ENCODE measurements at places on chromosomes 5 and 9.

DNA sequence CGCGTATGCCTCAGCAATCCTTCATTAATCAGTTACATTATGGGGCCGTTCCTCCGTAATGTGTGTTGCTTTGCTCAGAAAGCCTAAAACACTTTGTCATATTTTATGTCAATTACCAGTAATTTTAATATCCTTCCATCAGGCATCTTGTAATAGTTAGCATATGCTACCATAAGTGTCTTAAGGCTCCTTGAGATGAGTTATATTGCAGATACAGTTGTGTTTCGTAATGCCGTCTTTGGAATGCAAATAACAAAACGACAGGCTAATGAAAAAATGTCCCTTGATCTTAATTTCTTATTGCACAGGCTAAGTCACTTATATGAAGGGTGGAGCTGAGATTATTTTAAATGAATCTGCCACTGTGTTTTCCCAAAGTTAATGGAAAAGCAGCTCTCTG, 50.5 kb downstream of the TBCA start:
- no peak for DNase-seq

DNA sequence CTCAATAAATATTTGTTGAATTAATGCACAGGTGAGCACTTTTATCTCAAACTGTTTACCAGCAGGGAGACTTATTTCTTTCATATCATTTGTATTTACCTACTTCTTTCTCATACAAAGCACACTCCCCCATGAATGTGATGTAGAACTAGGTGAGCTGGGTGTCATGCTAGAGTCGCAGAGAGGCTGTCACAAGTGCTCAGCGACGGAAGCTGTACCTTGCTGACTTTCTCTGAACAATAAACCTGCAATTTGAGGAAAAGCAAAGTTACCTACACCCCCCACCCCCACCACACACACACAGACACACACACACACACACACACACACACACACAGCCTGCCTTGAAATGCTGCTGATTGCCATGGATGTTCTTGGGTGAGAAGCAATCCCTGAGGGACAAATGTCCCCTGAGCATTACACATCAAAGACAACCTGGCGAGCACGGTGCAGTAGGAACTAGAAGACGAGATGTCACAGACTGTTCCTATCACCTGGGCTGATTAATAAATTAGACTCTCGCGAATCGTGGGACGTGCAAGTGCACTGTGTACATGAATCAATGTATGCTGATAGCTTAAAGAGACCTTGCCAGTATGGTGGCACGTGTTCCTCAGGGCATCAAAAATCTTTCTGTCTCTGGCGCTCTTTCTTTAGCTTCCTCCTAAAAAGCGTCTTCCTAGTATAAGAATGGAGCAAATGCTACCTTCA, 66.1 kb downstream of the BRINP1 start:
- DNase-seq = no peak

DNA sequence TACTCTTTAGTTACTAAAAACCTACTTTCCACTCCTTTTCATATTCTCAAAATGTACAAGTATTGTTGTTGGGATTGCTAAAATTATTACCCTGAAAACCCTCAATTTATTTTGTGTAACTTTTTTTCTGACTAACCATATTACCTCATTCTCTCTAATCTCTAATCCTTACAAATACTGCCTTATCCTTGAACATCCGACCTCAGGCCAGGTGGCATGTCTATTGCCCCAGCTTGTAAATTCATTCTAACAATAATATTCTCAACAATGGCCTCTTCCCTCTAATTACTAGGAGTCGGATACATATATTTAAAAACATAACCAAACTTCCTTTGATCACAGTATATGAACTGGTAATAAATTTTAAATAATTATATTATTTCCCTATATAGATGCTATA, 25.8 kb downstream of the ARL15 start:
- DNase-seq = no peak

DNA sequence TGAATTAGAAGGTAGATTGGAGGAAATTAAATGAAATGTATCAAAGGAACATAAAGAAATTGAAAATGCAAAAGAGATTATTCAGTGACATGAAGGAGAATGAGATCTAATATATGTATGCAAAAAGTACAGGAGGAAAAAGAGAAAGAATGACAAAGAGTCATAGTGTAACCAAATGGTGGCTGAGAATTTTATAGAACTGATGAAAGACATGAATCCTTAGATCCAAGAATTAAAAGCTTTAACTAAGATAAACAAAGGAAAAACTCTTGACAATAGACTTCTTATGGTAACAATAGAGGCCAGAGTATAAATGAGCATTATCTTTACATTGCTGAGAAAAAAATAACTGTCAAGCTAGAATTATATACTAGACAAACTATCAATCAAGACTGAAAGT, 505.4 kb upstream of the CD180 start:
- no peak for DNase-seq

DNA sequence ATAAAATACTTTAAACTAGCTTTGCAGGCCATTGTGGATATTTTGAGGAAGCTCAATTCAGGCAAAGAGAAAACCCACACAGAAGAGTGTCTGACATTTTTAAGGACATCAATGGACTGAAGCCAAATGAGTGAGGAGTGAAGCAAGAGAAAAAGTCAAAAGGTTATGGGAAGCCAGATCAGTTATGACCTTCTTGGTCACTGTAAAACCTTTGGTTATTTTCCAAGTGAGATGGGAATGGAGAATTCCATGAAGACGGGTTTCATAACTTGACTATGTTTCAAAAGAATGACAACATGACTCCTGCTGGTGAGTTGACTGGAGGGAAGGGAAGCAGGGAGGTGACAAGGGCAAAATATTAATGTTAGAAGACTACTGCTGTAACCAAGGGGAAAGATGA, 585.2 kb downstream of the EFNA5 start:
- DNase-seq = no peak

- no peak for DNase-seq
Measured at GRCh38 chr9:88596376-88596775, 61.4 kb downstream of the NXNL2 start.

GRCh38 chr9:105890046-105890822, 195.9 kb downstream of the TMEM38B start:
- no peak for DNase-seq

DNA sequence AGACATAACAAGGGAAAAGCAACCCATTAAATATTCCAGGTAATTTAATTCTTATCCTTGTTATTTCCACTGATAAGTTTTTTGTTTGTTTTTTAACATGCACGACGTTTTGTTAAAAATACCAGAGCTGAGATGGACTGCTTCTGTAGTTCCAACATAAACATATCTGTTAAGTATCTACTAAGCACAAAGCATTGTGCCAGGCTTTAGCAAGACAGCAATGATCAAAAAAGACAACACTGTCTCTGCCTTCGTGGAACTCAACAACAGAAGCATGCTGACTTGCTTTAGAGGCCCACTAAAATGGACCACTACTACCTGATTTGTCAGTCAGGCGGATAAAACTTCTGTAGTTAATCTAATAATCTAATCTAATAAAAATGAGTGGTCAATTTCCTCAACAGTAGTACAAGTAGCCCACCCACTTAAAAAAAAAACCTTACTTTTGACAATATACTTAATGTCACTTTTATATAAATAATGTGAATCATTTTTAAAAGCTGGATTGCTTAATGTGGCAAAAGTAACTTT, 3.1 kb downstream of the RAB14 start:
- no peak for DNase-seq

DNA sequence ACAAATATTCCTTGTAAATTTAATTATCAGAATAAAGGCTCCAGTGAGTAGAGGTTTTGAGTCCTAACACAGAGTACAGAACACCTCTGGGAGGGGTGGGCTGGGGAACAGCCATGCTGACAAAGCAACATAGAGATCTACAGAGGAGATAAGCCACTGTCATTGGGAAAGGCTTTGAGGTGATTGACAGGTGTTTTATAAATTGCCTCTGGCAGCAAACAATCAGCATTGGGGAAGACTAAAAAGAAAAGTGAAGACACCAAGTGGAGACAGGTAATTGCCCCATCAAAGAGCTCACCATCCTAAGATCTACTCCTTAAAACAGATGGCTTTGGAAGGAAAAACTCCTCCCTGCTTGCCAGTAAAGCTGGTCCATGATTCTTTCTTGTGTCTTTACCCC, 189.7 kb upstream of the TLE4 start:
- no peak for DNase-seq

DNA sequence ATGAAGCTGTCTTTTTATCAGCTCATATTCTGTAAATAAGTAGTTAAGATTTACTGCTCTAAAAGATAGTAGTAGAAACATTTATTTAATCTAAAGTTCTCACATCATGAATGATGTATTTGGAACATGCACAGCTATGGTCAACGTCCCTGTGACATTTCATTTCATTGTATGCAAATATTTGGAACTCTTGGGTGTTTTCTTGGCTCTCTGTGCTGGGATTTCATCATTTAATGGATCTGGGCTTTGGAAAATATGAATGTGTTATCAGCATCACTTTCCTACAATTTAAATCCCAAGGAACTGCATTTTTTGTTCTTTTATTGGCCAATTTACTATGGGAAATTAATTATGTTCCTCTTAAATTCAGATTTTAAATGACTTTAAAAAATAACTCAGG, 462.9 kb downstream of the SEMA5A start:
- no peak for DNase-seq

DNA sequence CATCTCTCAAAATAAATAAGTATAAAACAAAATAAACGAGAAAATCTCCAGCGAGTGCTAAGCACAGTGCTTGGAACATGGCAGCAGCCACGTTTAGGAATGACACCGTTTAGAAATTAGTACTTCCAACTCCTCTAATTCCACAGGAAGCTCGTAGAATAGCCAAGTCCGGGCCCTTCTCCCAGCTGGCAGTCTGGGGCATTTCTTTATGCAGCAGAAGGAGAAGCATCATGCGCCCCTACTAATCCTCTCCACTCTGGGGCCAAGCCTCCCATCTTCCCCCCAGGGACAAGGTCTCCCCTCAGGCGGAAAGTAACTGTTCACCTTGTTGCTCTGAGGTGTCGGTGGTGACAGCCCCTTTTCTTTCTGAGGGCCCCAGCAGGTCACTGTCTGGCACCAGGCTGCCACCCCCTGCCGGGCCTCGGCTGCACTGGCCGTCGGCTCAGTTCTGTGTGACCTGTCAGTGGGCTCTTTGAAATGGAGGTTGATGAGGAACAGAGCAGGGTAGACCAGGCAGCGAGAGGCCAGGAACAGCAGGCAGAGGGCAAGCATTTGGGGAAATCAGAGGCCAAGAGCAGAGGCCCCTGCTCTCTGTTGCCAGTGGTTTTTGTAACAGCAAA, 113.5 kb upstream of the WWC1 start:
- no peak for DNase-seq

- DNase-seq = no peak
Measured at GRCh38 chr5:172602783-172603231, 38.3 kb upstream of the NEURL1B start.

DNA sequence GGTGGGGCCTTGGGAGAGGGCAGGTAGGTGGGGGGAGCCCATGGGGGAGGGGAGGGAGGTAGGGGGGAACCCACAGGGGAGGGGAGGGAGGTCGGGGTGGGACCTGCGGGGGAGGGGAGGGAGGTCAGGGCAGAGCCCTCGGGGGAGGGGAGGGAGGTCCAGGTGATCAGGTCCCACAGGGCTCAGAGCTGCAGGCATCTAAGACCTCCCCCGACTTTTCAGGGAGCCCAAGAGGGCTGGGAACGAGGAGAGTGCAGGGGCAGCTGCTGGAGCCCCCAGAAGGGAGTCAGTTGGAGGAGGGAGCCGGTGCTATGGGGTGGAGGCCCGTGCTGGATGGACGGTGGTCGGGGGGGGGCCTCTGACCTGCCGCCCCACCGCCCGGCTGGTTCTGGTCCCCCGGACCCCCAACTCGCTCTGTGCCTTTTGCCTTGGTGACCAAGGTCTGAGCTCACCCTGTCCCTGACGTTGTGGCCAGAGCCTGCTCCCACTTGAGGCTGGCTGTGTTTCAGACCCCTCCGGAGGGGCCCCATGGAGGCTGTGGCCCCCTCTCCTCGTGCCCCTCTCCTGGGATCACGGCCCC, 31.8 kb downstream of the SLC9A3 start:
- DNase-seq = no peak

- DNase-seq = no peak
Measured at GRCh38 chr5:14107536-14107935, 35.6 kb upstream of the TRIO start.

DNA sequence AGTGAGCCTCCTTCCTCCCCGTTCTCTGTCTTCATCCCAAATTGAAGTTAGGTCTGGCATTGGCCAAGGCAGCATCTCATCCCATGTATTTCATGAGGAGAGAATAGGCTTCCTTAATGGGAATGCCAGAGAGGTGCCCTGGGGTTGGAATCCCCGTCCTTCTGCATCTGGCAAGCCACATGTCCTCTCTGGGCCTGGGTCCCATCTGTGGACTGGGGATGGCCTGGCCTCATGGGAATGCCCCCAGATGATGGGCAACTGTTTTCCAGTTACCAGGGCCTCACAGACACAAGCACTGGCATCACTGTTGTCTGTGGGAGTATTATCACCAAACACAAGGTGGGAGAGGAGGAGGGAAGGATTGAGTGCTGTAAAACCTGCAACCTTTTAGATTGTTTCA, 153.9 kb downstream of the FSTL4 start:
- DNase-seq = no peak

- no peak for DNase-seq
Measured at GRCh38 chr5:16668631-16669030, 51.8 kb upstream of the RETREG1 start.

GRCh38 chr5:172490514-172491461, 36.5 kb upstream of the SH3PXD2B start:
- no peak for DNase-seq

DNA sequence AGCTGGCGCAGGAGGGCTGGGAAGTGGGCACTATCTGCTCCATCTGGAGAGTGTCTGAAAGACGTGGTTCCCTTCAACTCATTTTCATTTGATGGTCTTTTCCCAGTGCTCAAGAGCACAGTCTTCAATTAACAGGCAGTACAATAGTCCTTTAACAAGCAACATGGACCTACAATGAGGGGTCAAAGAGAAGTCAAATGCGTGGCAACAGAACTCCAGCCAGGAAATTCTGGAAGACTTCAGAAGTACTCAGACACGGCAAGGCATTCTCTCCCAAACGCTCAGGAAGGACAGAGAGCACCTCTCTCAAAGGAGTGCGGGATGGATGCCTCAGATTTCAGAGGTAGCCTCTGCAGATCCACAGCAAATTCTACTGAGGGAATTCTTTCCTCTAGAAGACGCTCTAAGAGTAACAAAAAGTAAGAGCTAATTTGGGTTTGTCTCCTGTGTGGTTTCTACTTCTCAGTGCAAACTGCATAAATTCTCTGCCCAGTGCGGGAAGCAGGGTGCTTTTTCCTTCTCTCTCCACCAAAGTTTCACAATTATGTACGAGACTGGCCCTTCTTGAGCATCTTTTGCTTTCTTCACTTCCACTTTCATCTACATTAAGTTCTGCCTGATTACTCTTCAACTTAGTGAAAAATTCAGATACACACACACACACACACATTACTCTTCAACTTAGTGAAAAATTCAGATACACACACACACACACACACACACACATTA, 56.4 kb downstream of the LHFPL2 start:
- DNase-seq = no peak

- no peak for DNase-seq
Measured at GRCh38 chr5:88675708-88676636, 207.0 kb downstream of the MEF2C start.

- no peak for DNase-seq
Measured at GRCh38 chr9:15369871-15370270, 52.8 kb upstream of the SNAPC3 start.

GRCh38 chr9:133843250-133843649, 105.1 kb upstream of the SARDH start:
- no peak for DNase-seq
